ENCODE measurements at places on chromosomes 11 and 22. TPM values are rescaled to one million over a fixed set of nuclear protein-coding genes. Genes with fewer than 3 reads are reported as not detected.

GRCh38 chr11:92848578-92848977 lies 120.9 kb upstream of the MTNR1B start:
- no peak for DNase-seq

DNA sequence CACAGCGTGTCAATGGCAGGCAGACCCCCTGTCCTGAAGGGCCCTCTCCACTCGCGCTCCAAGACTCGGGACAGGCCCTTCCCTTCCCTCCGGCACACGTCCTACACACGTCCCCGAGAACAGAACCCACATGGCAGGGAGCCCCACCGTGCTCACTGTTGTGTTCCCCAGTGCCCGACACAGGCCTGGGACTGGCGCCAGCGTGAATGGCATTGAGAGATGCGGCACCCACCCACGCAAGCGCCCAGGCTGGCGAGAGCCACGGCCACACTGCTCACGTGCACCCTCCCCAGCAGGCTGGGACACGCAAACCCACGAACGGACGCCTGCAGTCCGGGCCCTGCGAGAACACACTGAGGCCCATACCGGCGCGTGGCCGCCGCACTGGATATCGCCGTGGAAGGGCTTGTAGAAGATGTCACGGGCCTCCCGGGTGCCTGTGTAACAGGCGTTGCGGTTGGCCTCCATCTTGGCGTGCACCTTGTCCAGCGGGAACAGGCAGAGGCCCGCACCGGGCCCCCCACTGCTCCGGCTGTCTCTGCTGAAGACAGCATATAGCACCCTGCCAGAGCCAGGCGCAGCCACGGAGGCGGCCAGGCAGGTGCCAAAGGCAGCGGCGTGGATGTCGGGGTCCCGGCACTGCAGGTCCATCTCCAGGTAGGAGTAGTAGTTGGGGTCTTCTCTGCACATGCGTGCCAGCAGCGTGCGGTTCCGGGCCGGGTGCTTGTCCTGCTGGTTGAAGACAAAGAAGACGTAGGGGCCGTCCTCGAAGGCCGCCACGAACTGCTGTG lies 18.1 kb downstream of the PLXNB2 start:
- no peak for DNase-seq

DNA sequence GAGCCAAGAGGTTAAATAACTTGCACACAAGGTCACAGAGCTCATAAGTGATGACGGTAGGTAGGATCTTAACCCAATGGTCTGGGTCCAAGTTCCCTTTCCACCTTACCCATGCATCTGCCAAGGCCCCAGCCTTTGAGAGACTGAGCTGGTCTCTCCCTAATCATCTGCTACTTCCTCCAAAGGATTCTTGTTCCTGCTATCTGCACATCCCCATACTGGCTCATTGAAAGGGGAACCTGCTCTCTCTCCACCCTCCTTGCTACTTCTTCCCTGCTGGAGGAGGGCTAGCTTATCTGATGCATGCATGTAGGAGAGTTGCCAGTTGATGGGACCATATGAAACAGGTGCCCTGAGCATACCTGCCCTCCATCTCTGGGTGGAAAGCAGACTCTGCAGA lies 47.7 kb downstream of the COMMD9 start:
- DNase-seq, result no peak

POU2AF3 gene
- total RNA-seq, result 10.9 TPM

SCT gene
- not detected for total RNA-seq

TSSK2 gene
- total RNA-seq, result not detected

Measured in body of pancreas (tissue), 4 donors.